ENCODE measurements at places on chromosomes 16 and 17.

DNA sequence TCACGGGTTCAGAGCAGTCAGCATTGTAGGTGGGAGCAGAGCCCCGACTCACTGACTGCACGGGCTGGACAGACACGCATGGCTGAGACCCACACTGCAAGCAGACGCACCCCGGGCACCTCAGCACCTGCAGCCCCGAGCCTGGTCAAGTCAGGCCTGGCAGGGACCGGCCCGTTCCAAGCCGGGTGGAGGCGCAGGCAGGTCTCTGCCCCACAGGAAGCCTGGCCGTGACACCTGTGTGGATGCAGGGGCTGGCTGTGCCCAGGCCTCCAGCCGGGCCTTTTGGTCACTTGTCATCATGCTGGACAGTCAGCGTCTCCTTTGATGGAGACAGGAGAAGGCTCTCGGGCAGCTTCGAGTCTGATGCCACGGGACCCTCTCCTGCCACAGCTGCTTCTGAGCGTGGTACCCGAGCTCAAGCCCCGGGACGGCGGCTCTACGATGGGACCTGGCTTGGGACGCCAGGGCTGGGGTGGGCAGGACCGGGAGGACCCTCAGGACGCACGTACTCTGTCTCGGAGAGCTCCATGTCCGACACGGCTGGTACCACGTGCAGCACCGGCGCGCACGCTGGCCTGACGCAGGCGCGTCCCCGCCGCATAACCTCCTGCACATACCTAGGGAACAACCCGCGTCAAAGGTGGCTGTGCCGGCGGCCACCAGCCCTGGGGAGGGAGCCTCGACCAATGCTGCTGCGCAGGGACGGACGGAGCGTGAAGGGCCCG lies 7.9 kb downstream of the PDIA2 start:
- DNase-seq = no peak

DNA sequence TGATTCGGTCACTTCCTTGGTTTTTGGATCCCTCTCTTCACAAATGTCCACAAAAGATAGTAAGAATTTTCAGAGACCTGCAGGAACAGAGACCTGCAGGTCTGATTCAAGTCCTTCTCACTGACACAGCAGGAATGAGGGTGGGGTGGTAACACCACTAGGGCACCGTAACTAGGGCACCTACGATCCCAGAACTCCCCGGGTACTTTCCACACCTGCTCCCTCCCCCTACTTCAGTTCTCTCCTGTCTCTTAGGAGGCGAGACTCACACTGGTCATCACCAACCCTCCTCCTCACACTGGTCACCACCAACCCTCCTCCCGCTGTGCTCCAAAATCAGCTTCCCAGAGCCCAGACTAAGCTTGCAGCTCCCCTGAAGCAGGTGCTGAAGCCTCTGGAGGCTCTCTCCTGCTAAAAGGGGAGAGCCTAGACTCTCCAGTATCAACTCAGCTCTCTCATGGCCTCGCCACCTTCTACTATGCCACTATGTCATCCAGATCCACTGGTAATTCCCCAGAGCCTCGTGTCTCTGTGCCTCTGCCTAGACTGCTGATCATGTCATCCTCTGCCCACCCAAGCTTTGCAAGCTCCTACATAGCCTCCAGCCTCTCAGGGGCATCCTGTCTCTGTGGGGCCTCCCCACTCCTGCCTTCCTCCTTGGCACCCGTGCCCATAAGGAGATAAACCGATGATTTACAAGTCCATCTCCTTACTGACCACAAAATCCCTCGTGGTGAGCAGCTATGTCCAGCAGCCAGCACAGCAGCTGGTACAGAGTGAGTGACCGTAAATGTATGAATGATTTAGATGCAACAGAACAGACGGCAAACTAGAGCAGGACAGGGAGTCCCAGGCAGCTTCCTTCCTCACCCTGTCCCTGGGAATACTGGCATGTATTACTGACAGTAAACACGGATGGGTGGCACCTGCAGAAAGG lies 63.4 kb upstream of the GSG1L start:
- no peak for DNase-seq

GRCh38 chr16:30900588-30900987 lies 4.2 kb downstream of the CTF1 start:
- no peak for DNase-seq

DNA sequence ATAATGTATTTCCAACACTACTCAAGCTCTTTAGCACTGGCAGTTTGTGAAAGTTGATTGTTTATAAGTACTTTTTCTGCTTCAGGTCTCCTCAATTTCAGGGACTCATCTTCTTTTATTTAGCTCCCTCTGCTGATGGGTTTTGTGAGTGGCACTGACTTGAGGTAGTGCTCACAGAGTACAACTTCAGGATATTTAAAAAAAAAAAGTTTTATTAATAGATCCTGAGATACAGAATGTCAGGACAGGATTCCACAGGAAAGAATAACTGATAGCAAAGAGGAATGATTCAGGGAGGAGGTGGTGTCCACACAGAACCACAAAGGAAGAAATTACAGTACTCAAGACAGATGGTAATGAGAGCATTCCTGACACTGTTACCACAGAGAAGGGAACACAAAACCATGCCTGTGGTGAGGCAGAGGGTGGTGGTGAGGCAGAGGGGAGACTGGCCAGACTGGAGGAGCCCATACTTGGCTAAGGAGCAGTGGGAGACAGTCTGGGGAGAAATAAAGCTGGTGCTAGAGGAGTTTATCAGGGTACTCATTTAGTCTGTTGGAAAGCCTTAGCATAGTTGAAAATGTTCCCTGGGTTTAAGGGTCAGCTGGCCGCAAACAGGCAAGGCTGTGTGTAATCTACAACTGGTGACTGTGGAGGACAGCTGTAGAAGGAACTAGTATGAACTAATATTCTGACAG lies 63.7 kb downstream of the SPAG9 start:
- DNase-seq = no peak

DNA sequence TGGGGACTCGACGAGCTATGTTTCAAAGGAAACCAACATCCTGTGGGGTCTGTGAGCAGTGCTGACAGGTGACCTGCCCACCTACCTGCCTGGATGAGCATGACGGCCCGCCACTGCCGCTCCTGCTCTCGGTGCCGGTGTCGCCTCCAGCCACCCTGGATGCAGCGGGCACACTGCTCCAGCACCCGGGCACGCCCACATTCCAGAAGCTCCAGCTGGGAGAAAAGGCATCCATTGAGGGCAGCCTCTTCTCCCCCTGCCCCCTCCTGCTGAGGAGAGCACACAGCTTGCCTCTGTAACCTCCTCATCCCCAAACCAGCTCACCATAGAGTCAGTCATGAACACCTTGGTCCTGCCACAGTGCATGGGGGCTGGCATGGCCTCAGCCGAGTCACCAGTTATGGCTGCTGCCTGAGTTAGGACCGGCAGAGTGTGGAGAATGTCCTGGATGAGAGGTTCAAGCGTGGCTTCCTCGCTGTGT lies 14.3 kb downstream of the ZNHIT3 start:
- DNase-seq = no peak

DNA sequence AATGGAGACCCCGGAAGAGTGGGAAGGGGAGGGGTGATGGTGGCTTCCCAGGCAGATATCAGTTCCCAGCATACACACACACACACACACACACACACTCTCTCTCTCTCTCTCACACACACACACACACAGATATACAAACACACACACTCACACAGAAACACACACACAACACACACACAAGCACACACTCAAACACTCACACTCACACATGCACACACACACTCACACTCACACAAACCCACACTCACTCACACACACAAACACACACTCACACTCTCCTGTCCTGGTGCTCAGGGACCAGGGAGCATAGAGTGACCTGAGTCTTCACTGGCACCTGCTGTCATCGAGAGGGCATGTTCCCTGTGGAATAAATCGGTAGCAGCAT lies 5.6 kb downstream of the CA4 start:
- no peak for DNase-seq

- peak; percentile 52 for DNase-seq
Observed at GRCh38 chr16:22721511-22722100, 92.4 kb upstream of the HS3ST2 start.

DNA sequence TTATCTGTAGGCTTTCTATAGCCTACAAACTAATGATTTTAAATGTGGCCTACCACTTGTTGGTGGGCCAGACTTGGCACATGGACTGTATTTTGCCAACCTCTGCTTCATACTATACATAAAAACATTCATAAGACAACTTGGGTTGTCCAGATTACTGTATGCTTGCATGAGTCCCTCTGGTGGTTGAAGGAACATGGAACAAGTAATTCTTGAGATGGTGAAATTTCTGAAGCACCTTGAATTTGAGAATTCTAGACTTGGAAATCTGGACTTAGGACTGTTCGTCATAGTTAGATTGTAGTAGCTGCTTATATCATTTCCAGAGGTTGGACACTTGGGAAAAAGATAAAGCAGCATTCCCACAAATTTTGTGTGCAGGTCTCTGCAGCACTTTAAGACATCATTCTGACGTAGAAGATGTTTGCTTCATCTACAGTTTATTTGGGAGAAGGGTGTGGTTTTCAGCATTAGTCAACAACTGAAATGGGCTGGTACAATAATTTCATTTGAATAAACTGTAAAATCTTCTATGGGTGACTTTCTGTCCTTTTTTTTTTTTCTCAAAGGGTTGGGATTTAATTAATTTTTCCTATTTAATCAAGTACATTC lies 31.2 kb downstream of the NFATC3 start:
- no peak for DNase-seq

- DNase-seq = no peak
Observed at GRCh38 chr17:10318535-10318934, 54.3 kb downstream of the MYH13 start.

DNA sequence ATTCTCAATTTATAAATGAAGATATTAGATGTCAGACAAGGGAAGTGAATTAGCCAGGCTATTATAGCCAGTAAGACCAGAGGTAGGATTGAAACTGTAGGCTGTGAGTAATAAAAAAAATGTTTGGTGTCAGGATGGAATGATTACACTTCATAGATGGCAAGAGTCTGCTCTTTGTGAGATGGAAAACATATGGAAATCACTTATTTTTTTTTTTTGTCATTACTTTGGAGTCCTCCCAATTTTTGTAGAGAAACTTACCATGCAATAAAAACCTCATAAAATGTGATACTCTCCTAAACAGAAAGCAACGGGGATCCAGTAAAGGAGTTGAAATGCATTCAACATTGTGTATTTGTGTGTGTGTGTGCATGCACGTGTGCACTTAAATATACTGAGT lies 532.7 kb upstream of the CDH8 start:
- DNase-seq = no peak

GRCh38 chr17:14748036-14748710 lies 447.3 kb downstream of the HS3ST3B1 start:
- no peak for DNase-seq

DNA sequence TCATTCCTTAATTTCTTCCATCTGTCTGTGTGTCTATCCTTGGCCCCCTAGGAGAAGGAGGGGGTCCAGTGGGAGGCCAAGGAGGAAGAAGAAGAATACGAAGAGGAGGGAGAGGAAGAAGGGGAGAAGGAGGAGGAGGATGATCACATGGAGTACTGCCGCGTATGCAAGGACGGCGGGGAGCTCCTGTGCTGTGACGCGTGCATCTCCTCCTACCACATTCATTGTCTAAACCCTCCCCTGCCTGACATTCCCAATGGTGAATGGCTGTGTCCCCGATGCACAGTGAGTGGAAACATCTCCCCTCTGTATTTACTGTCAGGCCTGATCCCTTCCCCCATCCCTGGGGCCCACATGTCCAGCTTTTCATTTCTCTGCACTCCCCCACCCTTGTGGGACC lies 6.3 kb downstream of the CHD3 start:
- no peak for DNase-seq

GRCh38 chr17:55161935-55162555 lies 102.7 kb upstream of the HLF start:
- DNase-seq = no peak

GRCh38 chr16:1572673-1573072 lies 39.2 kb downstream of the IFT140 start:
- no peak for DNase-seq

DNA sequence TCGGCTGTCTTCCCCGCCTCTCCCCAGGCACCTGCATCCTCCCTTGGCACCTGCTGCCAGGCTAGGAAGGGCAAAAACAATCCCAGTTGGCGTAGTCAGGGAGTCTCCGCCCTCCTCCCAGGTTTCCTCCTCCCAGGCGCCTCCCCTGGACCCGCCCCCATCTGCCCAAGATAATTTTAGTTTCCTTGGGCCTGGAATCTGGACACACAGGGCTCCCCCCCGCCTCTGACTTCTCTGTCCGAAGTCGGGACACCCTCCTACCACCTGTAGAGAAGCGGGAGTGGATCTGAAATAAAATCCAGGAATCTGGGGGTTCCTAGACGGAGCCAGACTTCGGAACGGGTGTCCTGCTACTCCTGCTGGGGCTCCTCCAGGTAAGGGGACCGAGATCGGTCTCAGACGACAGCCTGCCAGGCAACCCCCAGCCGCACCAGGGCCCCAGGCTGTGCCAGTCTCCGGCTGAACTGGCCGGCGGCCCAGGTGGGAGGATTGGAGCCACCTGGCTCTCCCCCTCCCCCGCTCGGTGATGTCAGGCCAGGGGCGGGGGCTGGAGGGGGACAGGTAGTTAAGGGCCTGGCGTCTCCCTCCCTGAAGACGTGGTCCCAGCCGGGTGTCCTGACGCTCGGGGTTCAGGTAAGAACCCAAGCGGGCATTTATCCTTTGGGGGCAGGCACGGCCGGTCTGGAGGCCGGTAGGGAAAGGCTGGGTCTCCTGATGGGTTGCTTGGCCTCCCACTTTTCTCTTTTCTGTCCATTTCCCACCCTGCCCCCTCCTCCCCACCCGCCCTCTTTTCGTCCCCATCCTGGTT lies at the start of gene GRB7:
Gene GRB7, plus strand, starts transcription at position 179 of the 808 bp plus-strand sequence. CDS start 4,364 bp downstream, outside the sequence.
- peak; percentile 13 for DNase-seq

GRCh38 chr16:85862476-85863383 lies 36.2 kb upstream of the IRF8 start:
- DNase-seq = no peak

DNA sequence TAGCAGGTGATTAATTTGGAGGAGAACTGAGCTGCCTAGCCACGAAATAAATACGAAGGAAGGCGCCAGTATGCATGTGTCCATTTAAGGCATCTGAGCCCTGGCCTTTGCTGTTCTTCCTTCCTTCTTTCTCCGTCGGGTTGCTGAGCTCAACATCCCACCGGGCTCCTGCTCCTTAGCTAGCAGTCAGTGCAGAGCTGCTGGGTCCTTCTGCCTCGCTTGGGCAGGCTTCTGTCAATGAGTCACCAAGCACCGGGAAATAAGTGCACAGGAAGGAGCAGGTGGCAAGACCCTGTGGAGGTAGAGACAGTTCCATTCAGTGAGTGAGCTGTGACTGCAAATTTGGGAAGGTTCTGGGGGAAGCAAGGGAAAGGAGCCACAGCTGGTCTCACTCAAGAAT lies 120.7 kb downstream of the CCDC182 start:
- no peak for DNase-seq

GRCh38 chr16:88503374-88503770 lies 50.3 kb downstream of the ZFPM1 start:
- no peak for DNase-seq

- DNase-seq = no peak
Observed at GRCh38 chr17:42846594-42847280, 2.4 kb downstream of the AOC2 start.

DNA sequence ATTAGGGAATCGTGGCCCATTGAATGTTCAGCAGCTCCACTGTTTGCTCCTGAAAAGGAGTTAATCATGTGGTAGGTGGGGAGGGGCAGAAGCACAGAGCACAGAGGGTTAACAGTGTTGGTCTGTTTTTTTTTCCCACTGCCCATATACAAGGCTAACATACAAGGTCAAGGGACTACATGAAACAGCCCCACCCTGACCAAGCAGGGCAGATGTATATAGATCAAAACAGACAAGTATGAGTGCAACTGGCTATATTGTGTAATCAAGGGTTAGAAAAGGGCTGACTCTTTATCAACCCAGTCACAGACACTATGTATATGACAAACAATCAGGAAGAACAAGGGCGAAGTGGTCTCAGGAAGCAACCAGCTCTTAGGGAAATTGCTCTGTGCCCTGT lies 186.6 kb upstream of the CDH11 start:
- no peak for DNase-seq
